ENCODE measurements at places on chromosomes 13 and 19.

DNA sequence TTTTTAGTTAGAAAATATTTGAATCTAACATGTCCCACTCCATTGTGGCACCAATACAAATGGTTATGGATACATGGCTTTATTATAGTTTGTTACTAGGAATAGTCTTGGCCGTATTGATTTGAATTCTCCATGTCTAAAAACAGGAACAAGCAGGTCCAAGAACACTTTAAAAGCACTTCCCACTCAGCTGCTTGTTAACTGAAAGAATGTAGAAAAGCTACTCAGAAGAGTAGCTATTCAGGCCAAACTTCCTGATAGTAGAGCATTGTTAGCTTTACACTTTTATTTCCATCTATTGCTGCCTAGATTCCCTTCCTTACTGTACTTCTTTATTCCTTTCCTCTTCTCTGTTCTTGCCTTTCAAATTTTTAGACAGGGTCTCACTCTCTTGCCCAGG lies 6.9 kb downstream of the PIBF1 start:
- DNase-seq = no peak

GRCh38 chr13:83618966-83619365 lies 263.3 kb downstream of the SLITRK1 start:
- DNase-seq = peak; percentile 14

- DNase-seq = no peak
These were observed 6.0 kb downstream of the TMIGD2 start for GRCh38 chr19:4295972-4296771.

- no peak for DNase-seq
These were observed 1104.9 kb upstream of the SLC10A2 start for GRCh38 chr13:104170980-104171555.

- DNase-seq = peak; percentile 55
These were observed 21.7 kb upstream of the LAMP1 start for GRCh38 chr13:113275387-113275786.

DNA sequence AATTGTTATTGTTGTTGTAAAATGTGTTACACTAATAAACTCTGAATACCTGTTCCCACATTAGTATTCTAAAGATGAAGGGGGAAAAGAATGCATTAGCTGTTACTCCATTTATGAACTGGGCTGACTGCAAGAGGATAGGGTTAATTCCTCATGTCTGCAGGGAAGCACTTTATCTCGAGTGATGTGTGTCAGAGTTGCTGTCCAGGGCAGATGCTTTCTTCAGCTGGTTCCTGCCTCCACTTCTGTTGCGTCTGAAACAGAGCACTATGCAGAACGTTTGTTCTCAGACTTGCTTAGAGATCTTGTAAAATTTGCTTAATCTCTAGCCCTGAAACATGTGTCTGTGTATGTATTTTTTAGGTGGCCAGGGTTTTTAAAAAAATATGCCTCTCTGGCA lies 318.8 kb downstream of the SPRY2 start:
- no peak for DNase-seq

GRCh38 chr13:113367771-113368170 lies 3.8 kb upstream of the GRTP1 start:
- DNase-seq = no peak

- no peak for DNase-seq
These were observed 490.5 kb downstream of the MYO16 start for GRCh38 chr13:109119896-109120295.

DNA sequence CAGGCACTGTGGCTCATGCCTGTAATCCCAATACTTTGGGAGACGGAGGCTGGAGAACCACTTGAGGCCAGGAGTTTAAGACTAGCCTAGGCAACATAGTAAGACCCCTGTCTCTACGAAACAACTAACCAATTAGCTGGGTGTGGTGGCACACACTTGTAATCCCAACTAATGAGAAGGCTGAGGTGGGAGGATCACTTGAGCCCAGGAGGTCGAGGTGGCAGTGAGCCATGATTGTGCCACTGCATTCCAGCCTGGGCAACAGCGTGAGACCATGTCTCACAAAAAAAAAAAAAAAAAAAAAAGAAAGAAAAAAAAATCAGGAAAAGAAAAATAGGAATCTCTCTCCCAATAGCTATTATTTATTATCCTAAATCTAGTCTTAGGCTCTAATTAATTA lies 56.8 kb upstream of the UBAC2 start:
- DNase-seq = no peak

- DNase-seq = no peak
These were observed 77.5 kb downstream of the RASA3 start for GRCh38 chr13:114054830-114055439.

Measured in fibroblast of skin of abdomen (primary cell).